RKO (cell line): ENCODE measurements at places on chromosomes 3 and 15.
A peak's percentile ranks its signal among the peaks of the same experiment; 100 is the strongest.

DNA sequence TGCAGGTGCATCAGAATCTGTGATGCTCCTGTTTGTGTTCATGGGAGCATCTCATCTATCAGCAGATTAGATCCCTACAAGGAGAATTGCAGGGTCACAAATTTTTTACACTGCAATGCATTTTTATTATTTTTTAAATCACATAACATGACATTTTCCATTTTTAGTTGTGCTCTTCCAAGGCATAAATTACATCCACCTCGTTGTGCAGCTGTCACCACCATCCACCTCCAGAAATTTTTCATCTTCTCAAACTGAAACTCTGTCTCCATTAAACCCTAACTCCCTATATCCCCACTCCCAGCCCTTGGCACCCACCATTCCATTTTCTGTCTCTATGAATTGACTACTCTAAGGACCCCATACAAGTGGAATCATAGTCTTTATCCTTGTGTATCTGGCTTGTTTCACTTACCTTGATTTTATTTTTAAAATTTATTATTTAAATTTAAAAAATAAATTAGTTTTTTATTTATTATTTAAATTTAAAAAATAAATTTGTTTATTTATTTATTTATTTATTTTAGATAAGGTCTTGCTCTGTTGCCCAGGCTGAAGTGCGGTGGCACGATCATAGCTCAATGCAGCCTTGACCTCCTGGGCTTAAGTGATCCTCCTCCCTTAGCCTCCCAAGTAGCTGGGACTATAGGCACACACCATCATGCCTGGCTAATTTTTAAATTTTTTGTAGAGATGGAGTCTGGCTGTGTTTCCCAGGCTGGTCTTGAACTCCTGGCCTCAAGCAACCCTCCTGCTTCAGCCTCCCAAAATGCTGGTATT lies 47.7 kb downstream of the FBLN2 start:
- no peak for DNase-seq

GRCh38 chr15:98842973-98843285 lies 164.7 kb downstream of the PGPEP1L start:
- no peak for DNase-seq

GRCh38 chr15:84835661-84836337 lies 18.6 kb downstream of the ALPK3 start:
- no peak for DNase-seq

DNA sequence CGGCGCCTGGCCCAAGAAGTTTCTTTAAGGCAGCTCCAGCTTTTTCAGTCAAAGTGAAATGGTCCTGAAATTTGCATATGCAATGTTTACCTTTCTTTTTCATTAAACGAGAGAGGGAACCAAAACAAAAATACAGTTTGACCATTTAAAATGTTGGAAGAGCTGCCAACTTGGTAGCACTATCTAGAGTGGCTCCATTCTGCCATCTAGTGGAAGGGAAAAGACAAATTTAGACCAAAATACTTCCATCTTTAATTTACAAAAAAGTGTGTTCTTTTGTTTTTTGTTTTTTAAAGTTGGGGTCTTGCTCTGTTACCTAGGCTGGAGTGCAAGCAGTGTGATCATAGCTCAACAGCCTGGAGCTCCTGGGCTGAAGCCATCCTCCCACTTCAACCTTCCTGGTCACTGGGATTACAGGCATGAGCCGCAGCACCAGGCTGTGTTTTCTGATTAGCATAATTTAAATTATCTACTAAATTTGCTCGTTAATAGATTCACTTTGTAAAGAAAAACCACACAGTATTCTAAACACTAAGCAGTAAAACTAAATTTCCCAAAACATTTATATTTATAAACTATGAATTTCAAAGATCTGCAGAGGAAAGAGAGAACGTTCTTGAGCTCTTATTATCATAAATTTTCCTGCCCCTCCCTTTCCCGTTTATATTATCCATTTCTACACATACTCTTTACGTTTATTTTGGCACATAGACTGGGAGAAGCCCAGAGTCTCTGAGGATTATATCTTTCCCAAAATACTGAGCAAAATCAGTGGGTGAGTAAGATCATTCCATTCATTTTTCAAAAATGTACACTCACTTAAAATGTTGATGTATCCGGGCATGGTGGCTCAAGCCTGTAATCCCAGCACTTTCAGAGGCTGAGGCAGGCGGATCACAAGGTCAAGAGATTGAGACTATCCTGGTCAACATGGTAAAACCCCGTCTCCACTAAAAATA lies 15.4 kb upstream of the RFC4 start:
- peak; percentile 69 for DNase-seq

GRCh38 chr15:101672298-101672697 lies 20.1 kb upstream of the TM2D3 start:
- DNase-seq: no peak

DNA sequence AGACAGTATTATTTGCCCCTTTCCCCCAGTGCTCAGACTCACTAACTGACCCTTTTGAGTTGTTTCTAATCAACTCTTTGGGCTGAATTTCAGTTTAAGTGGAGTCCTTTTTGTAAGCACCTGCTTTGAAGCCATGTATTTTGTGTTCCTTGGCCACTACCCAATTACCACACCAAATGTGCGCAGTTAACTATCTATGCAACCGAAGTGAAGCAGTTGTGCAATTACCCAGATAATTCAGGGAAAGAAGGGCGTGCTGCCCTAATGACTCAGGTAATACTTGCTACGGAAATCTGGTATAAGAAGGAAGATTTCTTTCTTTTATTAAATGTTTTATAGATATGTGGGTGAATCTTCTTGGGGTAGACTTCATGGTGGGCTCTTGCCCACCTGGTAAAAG lies 371.9 kb upstream of the TBL1XR1 start:
- DNase-seq: no peak

DNA sequence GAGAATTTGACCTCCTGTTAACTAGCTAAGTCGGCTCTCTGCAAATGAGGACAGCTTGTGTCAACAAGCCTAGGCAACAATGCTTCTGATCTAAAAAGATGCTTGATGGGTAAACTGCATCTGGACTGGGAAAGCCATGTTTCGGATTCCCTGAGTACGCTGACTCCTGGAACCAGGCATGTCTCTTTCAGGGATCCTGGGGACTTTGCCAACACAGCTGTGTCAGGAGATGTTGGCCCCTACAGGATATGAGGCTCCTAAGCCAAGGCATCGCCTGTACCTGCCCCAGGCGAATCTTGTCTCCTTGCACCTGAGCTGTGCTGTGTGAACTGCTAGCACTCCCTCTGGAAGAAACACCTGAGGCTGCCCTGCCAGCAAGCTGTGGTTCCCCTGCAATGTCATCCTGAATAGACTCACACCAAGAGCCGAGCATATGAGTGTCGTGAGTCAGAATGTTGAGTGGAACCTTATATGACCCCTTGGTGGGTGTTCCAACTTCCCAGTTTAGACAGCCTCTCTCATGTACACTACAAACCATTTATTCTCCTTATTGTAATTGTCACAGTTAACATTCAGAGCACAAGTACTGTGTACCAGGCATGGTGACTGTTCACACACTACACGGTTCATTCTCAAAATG lies 17.0 kb downstream of the EOGT start:
- DNase-seq: no peak

DNA sequence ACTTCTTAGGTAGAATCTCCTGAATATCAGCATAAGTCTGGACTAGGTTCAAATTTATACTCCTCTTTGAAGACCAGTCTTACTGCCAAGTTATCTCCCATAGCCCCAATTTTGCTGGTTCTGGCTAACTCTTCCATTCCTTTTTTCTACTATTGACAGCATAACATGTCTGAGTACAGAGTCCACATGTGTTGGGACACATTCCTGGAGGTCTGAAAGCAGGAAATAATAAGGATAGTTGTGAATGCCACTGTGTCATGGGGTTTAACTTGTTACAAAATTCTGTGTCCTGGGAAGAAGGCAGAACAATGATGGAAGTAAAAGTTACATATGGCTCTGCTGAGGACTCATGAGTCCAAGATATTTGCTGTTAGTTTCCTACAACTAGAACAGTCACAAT lies 57.4 kb upstream of the ZBTB20 start:
- no peak for DNase-seq

DNA sequence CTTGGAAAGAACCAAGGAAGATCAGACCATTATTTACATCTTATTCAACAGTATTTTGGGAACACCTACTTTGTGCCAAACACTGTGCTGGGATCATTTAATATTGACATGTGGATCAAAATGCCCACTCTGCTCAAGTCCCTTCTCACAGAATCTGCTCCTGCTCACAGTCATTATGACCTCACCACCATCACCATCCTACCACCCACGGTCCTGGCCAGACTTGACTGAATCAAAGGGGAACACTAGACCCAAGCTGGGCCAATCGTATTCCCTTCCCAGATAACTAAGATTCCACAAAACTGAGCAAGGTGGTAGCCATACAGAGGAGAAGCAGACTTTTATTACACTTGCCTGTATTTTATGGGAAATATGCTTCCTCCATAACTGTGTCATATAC lies 3.4 kb upstream of the CEP152 start:
- DNase-seq: no peak

DNA sequence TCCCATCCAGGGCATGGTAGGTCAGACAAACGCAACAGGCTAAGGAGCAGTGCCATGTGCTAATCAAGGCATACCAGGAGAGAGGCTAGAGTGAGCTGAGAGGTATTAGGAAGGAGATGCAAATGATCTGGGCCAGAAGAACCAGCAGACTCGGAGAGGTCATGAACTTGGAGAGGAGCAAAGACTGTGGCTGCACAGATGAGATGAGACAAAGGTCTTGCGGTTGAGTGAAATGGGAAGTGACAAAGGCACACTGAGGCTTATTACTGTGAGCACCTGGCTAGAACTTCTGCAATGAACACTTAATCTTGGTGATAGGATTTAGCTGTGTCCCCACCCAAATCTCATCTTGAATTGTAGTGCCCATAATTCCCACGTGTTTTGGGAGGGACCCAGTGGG lies 380.2 kb downstream of the ULK4 start:
- DNase-seq: no peak

- no peak for DNase-seq
Measured at GRCh38 chr15:43493703-43494472, 932 bp upstream of the TP53BP1 start.

- no peak for DNase-seq
Measured at GRCh38 chr15:74812533-74812932, at the start of gene LMAN1L. Gene LMAN1L, plus strand, starts transcription at chr15:74812835. Its CDS starts 20 bp downstream, at chr15:74812855.

- no peak for DNase-seq
Measured at GRCh38 chr3:6717026-6717943, 143.6 kb upstream of the GRM7 start.

GRCh38 chr3:76487446-76487845 lies 552.5 kb upstream of the ROBO2 start:
- DNase-seq: no peak

GRCh38 chr3:160883373-160883772 lies 127.3 kb downstream of the PPM1L start:
- peak; percentile 3 for DNase-seq

- no peak for DNase-seq
Measured at GRCh38 chr3:76346690-76347089, 561.3 kb upstream of the ZNF717 start.

GRCh38 chr3:34687671-34688070 lies 889.2 kb downstream of the PDCD6IP start:
- no peak for DNase-seq

- no peak for DNase-seq
Measured at GRCh38 chr3:149395107-149396089, 17.9 kb upstream of the TM4SF1 start.

DNA sequence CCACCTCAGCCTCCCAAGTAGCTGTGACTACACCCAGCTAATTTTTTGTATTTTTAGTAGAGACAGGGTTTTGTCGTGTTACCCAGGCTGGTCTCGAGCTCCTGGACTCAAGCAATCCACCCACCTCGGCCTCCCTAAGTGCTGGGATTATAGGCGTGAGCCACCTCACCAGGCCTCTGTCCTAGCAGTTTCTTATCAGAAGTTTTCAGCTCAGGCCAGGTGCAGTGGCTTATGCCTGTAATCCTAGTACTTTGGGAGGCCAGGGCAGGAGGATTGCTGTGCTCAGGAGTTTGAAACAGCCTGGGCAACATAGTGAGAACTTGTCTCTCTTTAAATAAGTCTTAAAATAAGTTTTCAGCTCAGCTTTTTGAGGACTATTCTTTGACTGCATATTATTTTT lies 48.4 kb downstream of the SGO1 start:
- DNase-seq: no peak
